ENCODE measurements at places on chromosomes 4 and X. TPM values are rescaled to one million over a fixed set of nuclear protein-coding genes. Genes with fewer than 3 reads are reported as not detected.

- DNase-seq = no peak
Observed at GRCh38 chr4:134426821-134427220, 225.2 kb upstream of the PABPC4L start.

TBX22 gene
- not detected for total RNA-seq

FGFBP1 gene
- total RNA-seq = not detected

DNA sequence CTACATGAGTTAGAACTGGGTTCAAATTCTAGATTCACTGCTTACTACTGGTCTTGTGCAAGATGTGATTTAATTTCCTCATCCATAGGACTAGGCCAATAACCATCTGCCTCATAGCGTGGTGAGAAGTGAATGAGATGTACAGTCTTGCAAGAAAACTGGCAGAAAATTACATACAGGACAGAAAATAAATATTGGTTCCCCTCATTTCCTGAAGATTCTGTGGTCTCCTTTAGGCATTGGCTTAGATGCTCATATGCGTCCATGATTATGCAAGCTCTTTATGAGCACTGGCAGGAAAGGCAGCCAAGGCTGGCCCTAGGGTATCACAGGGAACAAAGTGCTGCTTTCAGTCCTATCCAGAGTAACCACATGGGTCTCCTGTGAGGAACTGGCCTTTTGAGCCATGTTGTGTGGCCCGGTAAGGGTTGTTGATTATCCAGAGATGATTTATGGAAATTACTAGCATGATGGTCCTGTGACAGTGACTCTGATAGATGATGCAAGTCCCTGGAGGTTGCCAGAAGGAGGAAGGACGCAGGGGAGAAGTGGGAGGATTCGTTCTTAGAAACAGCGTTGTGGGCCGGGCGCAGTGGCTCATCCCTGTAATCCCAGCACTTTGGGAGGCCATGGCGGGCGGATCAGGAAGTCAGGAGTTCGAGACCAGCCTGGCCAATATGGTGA is 9.9 kb upstream of the MOB1B start:
- no peak for DNase-seq

- no peak for DNase-seq
Observed at GRCh38 chr4:105453550-105454205, 20.2 kb downstream of the PPA2 start.

DNA sequence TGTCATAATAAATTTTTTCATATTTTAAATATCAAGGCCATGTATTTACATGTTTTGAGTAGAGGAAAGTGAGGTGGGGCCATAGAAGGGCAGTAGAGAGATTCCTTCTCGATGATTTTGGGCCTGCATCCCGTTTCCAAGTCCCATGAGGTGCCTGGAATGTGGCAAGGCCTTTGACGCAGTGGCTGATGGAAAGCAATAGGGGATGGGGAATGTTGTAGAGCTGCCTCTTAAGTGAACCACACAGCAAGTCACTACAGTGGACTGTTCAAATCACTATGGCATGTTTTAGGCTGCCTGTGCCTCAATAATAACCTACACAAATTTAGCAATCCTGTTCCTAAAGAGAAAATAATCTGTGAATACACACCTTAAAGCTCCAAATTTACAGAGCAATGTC is 48.3 kb downstream of the ANXA5 start:
- DNase-seq = no peak

MAGEB2 gene
- not detected for total RNA-seq

OTC gene
- total RNA-seq = not detected

SLC10A4 gene
- 0.25 TPM for total RNA-seq

AREG gene
- total RNA-seq = 4.6 TPM

SYTL4 gene
- total RNA-seq = not detected

DNA sequence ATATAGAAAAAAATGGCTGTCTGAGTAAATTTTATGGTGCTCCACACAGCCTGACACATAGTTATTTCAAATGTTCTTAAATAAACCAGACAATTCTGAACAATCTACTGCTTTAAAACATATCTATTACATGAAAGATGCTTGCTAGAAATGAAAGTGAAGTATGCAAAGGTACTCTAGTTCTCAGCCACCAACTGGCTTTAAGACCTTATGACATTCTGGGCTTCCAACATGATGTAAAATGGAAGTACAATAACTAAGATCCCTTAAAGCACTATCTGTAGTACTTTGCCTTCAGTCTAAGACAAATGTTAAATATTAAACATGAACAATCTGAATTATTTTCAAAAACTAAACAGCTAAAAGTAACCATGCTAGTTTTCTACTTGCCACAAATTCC is 17.3 kb downstream of the HUWE1 start:
- no peak for DNase-seq

DNA sequence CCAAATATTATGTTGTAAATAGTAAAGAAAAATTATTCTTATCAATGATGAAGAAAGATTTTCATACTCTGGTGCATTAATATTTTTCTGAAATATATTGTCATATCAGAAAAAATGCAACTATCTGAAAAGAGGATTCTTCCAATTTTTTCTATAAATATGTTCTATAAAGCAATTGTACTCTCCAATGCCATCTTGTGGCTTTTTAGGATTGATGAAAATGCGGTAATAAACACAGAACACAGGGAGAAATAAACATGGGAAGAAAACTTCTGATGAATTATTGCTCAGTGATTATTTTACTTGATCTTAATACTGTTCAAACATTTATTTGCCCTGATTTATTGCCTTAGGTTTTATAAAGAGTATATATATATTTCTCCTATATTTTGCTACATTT is 215.4 kb downstream of the IL1RAPL1 start:
- DNase-seq = no peak

GAGE2A gene
- not detected for total RNA-seq

Data from B cell (primary cell).